M059J (cell line): ENCODE measurements at places on chromosomes 1 and 21. TPM values are rescaled to one million over a fixed set of nuclear protein-coding genes. Genes with fewer than 3 reads are reported as not detected.

DNA sequence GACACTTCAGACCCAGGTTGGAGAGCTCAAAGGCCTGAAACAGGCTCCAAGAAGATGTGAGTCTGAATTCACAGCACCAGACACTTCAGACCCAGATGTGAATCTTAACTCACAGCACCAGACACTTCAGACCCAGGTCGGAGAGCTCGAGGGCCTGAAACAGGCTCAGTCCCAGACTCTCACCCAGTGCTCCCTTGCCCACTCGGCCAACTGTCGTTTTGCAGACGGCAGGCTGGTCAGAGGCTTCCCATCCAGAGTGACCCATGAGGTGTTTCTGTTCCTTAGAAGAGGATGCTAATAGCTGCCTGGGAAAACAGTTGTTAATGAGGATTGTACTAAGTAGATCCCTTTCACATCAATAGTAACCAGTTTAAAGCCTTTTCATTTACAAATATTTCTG lies 88.4 kb downstream of the ADARB1 start:
- DNase-seq: no peak

GRCh38 chr21:20301395-20301794 lies 696.8 kb upstream of the NCAM2 start:
- no peak for DNase-seq

ANGPTL7 gene
- 0.12 and 0.22 TPM in 2 replicates for total RNA-seq

- no peak for DNase-seq
These were observed 42.4 kb downstream of the DRAM2 start for GRCh38 chr1:111097356-111098099.

DNA sequence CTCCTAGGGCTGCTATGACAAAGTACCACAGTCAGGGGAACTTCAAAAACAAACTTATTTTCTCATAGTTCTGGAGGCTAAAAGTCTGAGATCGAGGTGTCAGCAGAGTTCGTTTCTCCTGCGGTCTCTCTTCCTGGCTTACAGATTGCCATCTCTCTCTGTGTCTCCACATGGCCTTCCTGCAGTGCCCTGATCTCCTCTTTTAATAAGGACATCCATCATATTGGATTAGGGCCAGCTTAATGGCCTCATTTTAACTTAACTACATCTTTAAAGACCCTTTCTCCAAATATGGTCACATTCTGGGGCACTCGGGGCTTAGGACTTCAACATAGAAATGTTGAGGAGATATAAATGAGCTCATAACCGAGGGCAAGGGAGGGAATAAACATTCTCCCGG lies 12.2 kb downstream of the C1orf74 start:
- DNase-seq: no peak

- no peak for DNase-seq
These were observed 169.7 kb downstream of the ATG4C start for GRCh38 chr1:62953633-62954032.

GRCh38 chr1:225423518-225423855 lies 4.4 kb downstream of the LBR start:
- no peak for DNase-seq

TRNP1 gene
- 3.9 and 11.6 TPM in 2 replicates for total RNA-seq

LYSMD1 gene
- 7.6 and 9.7 TPM in 2 replicates for total RNA-seq

CD2 gene
- total RNA-seq: not detected in 2 replicates

DNA sequence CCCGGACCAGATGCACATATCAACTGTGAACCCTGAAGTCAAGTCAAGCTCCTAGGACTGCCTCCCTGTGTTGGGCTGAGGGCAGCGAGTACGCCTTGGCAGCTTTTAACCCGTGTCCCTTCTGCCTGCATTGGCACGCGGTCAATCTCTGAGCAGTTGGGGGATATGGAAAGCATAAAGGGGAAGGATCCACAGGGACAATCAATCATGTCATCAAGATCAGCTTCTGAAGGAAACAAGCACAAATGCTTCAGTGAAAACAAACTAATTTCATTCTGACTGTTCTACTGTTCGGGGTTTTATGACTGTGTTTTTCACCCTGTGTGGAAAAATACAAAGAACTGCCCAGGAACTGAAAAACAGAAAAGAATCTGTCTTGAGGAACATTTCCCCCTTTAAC lies 106.2 kb downstream of the RUNX1 start:
- no peak for DNase-seq

LINGO4 gene
- total RNA-seq: not detected in 2 replicates

GRCh38 chr1:188769181-188769580 lies 1708.5 kb downstream of the BRINP3 start:
- DNase-seq: no peak

GRCh38 chr21:15695241-15695640 lies 34.5 kb upstream of the USP25 start:
- no peak for DNase-seq
